ENCODE measurements at places on chromosomes 5 and 9. TPM values are rescaled to one million over a fixed set of nuclear protein-coding genes. Genes with fewer than 3 reads are reported as not detected.

DNA sequence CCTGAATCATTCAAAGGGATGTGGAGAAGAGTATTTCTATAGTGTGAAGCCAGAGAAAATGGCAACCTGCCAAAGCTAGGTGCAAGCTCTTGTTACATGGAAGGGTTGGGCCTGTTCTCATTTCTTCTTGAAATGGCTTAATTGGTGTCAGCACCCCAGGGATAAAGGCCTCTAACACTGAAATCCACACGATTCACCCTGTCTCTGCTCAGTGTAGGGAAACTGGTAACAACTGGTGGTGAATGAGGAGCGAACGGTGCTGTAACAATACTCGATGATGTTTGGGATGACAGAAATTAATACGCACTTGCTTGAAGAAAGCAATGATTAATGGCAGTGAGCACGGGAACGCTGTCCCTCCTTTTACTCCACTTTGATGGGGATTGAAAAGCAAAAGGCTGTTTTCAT is 16.2 kb downstream of the PBX3 start:
- DNase-seq: no peak

DNA sequence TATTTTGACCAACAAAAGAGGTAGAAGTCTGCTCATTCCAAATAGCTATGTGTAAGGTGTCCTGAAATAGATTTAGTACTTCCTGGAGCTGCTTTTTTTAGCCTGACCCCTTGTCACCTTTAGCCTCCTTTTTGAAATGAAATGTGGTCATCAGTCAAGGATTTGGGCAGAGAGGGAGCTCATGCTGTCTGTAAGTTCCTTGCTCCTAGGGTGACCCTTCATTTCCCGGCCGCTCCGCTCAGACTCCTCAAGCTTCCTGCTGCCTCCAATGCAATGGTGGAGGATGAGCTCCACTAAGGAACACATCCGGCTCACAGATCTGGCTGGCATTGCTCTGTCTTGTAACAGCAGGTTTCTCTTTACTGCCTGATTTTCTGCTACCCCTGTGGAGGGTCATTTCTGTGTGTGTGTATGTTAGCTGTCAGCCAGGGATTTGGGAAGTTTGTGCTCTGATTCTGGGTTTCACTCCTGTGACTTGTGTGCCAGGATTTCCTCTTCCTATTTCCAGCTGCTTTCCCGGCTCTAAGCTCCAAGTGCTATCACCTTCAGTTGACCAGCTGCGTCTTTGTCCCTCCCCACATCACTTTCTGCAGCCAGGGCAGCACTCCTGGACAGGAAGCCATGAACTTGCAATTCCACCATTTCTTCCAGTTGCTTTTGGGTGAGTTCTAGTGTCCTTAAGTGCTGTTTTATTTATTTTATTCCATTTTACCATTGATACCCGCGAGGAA is 265.9 kb downstream of the ICE1 start:
- DNase-seq: no peak

GRCh38 chr5:138824924-138825863 is 49.9 kb downstream of the LRRTM2 start:
- no peak for DNase-seq

GRCh38 chr5:39132128-39132447 is 57.9 kb upstream of the RICTOR start:
- DNase-seq: no peak

DNA sequence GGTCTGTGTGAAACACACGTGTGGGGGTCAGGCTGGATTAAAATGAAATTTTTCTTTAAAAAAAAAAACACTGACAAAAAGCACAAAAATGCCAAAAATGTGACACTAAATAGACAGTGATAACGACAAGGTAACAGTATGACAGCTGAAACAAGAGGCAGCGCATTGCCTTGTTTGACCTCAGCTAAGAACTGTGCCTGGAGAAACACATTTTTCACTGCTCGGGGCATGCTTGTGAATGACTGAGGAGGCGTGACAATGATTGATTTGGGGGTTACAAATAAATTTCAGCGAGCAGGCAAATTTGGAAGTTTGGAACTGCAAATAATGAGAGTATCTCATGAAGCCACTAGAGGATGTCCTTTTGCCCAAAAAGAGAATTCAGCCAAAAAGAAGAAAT is 44.2 kb upstream of the SPATA31C2 start:
- DNase-seq: no peak

GRCh38 chr9:15640121-15640520 is 87.3 kb downstream of the CCDC171 start:
- DNase-seq: no peak

DNA sequence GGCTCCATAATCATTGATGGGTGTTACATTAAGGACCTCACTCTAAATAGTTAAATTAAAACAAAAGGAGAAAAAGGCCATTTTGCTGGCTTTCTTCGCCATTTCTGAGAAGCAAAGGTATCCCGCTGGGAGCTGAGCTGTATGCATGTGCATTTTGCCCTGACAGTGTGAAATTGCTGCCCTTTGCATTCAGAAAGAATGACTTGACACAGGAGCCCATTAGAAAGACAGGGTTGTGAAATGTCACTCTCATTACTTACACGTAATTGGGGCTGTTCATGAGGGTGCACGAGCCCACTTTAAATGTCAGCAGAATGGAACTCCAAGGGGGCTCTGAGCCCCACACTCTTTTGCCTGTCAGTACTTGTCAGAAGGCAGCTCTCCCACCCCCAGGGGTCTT is 85.0 kb downstream of the SEMA4D start:
- DNase-seq: no peak

The MLANA gene
- not detected for total RNA-seq

- DNase-seq: no peak
These were observed 86.6 kb downstream of the USP20 start for GRCh38 chr9:129921905-129922304.

GRCh38 chr9:111810908-111811307 is 16.2 kb upstream of the SHOC1 start:
- DNase-seq: no peak

- DNase-seq: no peak
These were observed 53.0 kb upstream of the KLF4 start for GRCh38 chr9:107542411-107543157.

- DNase-seq: no peak
These were observed 42.2 kb downstream of the SECISBP2 start for GRCh38 chr9:89360465-89360864.

DNA sequence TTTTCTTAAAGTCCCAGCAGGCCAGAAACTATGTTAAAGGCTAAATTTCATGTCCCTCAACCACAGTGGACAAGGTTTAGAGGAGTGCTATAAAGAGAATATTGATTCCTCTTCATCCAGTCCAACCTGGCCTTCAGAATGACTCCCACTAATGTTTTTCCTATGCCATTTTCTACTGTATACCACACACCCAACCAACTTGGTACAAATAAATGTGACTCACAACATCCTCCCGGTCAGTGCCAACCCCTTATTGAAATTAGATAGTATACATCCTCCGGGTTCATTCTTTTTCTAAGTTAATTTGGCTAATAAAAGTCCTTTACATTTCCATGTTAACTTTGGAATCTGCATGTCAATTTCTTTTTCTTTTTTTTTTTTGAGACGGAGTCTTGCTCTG is 215.1 kb downstream of the TSSK1B start:
- DNase-seq: no peak

GRCh38 chr5:14399054-14399692 is 182.4 kb upstream of the OTULINL start:
- peak; percentile 82 for DNase-seq

GRCh38 chr5:149108651-149109280 is 32.5 kb upstream of the ABLIM3 start:
- DNase-seq: no peak

The GLRA1 gene
- not detected for total RNA-seq

DNA sequence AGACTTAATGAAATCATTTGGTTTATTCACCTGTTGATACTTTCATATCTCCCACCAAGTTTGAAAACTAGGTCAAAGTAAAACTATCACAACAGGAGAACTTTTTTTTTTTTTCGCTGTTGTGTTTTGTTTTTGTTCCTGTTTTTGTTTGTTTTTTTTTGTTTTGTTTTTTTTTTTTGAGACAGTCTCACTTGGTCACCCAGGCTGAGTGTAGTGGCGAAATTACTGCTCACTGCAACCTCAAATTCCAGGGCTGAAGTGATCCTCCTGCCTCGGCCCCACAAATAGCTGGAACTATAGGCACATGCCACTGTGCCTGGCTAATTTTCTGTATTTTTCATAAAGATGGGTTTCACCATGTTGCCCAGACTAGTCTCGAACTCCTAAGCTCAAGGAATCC is 49.3 kb downstream of the MLLT3 start:
- DNase-seq: peak; percentile 24

GRCh38 chr5:58648846-58649245 is 66.0 kb downstream of the RAB3C start:
- no peak for DNase-seq

GRCh38 chr5:151196556-151197290 is 27.2 kb downstream of the CCDC69 start:
- DNase-seq: no peak

The OLFM1 gene
- total RNA-seq: 0.19 TPM

The C9orf50 gene
- not detected for total RNA-seq

The CDKN2A gene
- total RNA-seq: 3.7 TPM

The KLF4 gene
- total RNA-seq: 1.0 TPM

GRCh38 chr9:93138171-93138764 is 4.2 kb upstream of the NINJ1 start:
- DNase-seq: peak; percentile 57

DNA sequence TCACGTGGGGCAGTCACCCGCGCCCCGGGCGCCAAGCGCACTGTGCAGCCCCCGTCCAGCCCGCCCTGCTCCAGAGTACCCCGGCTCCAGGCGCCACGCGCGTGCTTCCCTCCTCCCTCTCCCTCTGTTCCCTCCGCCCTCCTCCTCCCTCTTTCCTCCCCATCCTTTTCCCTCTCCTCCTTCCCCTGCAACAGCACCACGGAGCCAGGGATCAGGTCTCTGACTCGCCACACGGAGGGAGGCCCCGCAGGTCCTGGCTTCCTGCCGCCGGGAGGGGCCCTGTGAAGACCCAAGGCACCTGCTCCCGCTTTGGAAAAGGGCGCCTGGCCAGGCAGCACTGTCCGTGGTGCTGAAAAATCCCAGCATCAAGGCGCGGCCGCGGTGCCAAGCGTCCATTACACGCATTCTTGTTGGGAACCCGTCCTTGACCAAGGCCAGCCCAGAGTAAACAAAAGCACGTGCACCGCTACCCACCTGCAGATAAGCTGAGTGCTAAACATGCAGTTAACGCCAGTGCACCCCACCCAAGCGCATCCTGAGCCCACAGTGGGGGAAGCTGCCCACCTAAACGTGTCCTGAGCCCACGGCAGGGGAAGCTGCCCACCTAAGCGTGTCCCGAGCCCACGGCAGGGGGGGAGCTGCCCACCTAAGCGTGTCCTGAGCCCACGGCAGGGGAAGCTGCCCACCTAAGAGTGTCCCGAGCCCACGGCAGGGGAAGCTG is 21.7 kb downstream of the SLC6A18 start:
- DNase-seq: peak; percentile 78

DNA sequence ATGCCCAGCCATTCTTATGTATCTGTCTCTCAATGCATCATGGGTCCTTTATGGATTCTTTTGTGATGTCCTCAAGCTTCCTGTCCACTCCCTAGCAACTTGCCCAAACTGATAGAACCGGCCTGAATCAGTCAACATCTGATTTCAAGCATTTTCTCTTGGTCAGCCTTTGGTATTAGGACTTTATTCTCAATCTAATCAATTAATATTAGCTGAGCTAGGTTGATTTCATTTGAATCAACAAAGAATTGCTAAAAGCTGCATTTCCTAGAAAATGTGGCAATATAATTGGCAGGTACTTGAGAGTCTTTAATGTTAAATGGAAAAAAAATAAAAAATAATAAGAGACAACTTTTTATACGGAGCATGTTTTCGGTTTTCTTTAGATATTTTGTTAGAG is 121.8 kb downstream of the GHR start:
- no peak for DNase-seq

DNA sequence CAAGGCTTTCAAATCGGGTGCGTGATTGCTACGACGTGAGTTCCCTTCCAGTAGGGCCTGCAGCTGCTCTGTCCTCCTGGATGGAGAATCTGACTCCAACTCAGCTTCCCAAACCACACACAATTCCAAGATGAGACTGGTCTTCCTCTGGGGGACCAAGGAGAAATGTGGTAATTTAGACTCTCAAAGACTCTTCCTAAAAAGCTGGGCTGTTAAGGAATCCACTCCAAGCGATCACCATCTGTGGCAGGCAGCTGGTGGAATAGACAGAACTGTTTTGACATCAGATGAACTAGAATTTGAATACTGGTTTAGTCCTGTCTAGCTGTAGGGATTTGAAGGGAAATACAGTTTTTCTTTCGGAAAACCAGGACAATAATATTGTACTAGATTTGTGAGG is 130.7 kb upstream of the KLF4 start:
- no peak for DNase-seq

The NEUROG1 gene
- not detected for total RNA-seq

GRCh38 chr5:131747180-131748105 is 49.4 kb downstream of the FNIP1 start:
- peak; percentile 75 for DNase-seq

The SMIM33 gene
- 0.37 TPM for total RNA-seq

- DNase-seq: no peak
These were observed 130.9 kb downstream of the CEMIP2 start for GRCh38 chr9:71637375-71637774.

GRCh38 chr5:43941806-43942205 is 338.8 kb downstream of the NNT start:
- DNase-seq: no peak

The RORB gene
- 0.05 TPM for total RNA-seq

DNA sequence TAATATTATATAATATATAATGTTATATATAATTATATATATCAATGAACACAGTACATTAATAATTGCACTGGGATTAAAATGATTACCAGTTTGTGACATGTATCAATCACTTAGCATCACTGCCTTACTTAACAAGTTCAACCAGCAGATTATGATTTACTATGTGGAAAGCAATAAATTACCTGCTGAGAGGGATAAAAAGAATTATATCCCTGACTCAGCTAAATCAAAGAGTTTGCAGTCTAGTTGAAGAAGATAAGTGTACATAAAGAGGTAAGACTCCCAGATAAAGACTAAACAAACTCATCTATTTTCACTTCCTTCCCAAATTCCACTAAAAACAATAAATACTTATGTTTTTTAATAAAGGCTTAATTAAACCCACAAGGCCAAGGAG is 11.2 kb downstream of the PLAA start:
- no peak for DNase-seq

The PITX1 gene
- 0.78 TPM for total RNA-seq

DNA sequence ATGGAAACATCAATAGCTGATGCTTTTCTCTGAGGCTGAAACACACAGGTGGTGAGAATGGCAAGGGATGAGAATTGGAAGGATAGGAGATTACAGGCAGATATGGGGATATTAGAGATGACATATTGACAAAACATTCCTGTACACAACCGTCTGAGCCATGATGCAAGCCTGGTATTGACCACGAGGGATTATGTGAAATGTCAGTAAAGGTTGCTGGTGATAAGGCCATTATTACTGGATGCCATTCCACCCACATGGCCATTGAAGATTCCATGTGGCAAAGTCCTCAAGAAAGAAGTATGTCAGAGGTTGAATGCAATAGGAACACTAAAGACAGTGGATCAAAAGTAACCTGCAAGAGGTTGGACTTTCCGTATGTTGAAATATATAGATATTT is 15.7 kb downstream of the GRAMD2B start:
- no peak for DNase-seq

- DNase-seq: no peak
These were observed 29.6 kb downstream of the ADRB2 start for GRCh38 chr5:148856009-148856367.

- DNase-seq: no peak
These were observed 635.8 kb downstream of the PDE4D start for GRCh38 chr5:59257488-59258400.
